ENCODE measurements at places on chromosomes 6 and 20.

- no peak for DNase-seq
Observed at GRCh38 chr20:13530146-13530545, 108.6 kb downstream of the TASP1 start.

GRCh38 chr6:126788861-126789365 lies 329.6 kb upstream of the RSPO3 start:
- no peak for DNase-seq

- no peak for DNase-seq
Observed at GRCh38 chr6:30507849-30508827, 18.8 kb downstream of the HLA-E start.

- no peak for DNase-seq
Observed at GRCh38 chr20:12055161-12055560, 137.5 kb downstream of the BTBD3 start.

DNA sequence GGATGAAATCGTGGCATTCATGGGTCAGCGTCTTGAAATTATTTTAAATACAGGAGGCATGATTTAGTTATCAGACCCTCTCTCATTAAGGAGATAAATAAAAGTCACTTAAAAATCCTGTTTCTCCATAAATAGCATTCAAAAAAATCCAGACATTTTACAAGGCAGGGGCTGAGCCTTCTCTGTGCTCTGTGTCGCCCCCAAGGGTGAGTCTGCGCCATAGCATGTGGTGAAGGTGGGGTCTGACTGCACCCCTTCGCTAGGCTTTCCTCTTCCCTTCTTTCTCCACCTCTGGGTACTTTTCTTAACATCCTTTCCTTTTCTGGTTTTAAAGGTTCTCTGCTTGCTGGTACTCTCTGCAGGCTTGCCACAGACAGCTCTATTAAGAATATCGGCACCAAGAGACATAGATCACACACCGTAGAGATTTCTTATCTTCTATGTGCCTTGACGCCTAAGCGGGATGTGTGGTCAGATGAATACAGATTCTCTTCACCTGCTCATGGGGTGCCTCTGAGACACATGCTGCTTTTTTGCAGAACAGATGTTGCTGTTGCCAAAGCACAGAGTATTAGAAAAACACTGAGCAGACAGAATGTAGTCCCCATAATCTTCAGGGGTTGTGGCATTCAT lies 20.1 kb upstream of the FAM209A start:
- peak; percentile 14 for DNase-seq

- no peak for DNase-seq
Observed at GRCh38 chr6:29488874-29489273, 1.1 kb upstream of the MAS1L start.

DNA sequence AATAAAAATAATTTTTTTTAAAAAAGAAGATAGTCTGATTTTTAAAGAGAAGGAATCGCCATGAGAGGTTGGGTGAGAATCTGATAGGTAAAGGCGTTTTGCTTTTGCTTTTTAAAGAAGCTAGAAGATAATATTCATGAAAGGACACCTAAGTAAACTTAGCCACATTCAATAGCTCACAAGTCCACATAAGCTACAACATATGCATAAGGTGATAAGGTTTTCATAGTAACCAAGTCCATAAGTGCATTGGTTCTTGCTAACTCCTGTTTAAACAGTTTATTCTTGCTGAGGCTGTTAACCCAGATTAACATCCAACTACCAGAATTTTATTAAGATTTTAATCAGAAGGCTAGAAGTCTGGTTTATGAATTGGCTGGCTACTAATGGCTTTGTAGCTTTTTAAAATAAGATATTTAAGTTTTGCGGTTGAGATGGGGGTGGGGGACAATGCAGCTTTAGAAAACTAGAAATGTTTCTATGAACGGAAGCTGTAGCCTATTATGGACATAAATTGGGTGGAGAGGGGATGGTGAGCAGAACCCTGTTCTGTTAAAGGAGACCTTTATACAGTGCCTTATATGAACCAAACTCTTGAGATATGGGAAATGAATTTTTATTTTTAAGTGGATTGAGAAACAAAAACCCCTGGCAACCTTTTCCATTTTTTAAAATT lies 235.1 kb downstream of the ZFAND3 start:
- DNase-seq: no peak

DNA sequence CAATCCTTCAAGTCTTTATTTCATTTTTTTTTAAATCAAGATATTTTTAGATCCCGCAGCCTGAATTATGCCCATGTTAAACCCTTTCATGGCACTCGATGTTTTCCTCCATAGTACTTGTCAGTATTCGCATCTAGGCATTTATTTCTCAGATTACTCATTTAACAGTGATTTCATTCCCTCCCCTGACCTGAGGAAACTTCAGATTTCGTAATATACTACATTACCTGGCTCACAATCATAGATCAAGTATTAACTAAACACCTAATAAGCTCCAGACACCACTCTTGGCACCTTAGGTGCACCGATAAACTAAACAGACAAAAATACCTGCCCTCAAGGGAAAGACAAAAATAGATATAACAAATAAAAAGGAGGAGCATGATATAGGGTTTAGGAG lies 413.2 kb upstream of the GJE1 start:
- DNase-seq: no peak
